ENCODE measurements at places on chromosomes 1 and 21.

- DNase-seq = no peak
Measured at GRCh38 chr21:35561116-35561515, 499.2 kb downstream of the SETD4 start.

- DNase-seq = no peak
Measured at GRCh38 chr21:14744368-14744767, 198.3 kb upstream of the SAMSN1 start.

DNA sequence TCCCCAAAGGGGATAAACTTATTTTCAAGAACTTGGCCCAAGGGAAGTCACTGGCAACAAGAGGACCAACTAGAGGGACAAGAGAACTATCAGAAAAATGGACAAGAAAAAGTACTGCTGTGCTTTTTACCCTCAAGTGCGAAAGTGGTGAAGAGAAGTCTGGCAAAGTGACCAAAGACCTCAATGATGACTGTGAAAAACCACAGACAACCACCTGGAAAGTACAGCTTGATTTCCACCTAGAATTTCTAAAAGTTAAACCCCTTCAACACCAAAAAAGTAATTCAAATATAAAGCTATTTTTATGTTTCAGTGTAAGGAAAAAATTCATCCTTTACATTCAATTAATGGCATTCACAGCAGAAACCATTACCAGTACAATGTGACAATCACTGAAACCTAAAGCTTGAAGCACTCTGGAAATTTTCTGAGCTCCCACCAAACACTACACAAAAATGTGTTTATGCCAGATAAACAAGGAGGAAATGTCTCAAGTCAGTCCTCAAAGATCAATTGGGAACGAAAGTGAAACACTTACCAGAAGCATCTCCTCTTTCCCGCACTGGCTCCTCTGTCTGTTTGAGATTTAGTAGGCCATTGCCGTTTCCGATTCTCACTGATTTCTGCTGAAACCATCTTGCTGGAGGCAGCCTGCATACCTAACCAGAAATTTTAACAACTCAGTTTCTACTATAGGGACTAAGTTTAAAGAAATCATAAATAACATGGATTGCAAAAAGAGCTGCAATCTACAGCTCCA, 8.3 kb downstream of the SDE2 start:
- no peak for DNase-seq

GRCh38 chr1:62621907-62622306, 24.6 kb downstream of the ANGPTL3 start:
- DNase-seq = no peak

- peak; percentile 9 for DNase-seq
Measured at GRCh38 chr1:211648980-211649934, 26.2 kb downstream of the NEK2 start.

DNA sequence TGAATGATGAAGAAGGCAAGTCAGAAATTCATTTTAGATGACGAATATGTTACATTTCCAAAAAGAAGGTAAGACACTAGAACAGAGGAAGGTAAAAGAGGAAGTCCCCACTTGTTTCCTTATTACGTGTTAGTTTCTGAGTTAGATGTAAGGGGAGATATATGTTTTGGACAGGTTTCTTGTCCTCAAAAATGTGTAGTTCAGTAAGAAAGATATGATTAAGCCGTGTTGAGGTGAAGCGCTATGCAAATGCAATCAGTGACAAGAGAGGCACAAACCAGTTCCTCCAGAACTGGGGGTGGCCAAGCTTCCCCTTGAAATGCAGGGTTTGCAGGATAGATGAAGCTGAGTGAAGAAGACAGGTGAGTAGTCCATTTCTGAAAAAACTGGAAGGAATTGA, 293.3 kb upstream of the RUNX1 start:
- no peak for DNase-seq

DNA sequence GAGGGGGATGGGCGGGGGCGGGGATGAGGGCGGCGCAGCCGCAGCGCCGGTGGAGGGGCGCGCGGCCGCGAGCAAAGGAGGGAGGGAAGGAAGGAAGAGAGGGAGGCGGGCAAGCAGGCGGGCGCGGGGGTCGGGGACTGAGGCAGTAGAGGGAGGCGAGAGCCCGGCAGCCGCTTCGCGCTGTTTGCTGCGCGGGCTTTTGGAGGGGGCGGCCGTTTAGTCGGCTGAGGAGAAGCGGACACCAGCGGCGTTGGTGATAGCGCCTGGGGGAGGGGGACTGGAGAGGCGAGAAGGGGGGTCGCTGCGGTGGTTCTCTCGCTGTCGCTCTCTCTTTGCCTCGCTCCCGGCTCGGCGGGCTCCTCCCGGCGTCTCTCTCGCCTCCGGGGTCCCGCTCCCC, at the start of gene HS2ST1:
HS2ST1 (plus strand) TSS at position 35 of the 397 bp plus-strand sequence.
- no peak for DNase-seq

GRCh38 chr21:43313221-43313938, 113.6 kb downstream of the SIK1 start:
- no peak for DNase-seq

- DNase-seq = no peak
Measured at GRCh38 chr1:31238612-31238985, 1.1 kb downstream of the NKAIN1 start.

DNA sequence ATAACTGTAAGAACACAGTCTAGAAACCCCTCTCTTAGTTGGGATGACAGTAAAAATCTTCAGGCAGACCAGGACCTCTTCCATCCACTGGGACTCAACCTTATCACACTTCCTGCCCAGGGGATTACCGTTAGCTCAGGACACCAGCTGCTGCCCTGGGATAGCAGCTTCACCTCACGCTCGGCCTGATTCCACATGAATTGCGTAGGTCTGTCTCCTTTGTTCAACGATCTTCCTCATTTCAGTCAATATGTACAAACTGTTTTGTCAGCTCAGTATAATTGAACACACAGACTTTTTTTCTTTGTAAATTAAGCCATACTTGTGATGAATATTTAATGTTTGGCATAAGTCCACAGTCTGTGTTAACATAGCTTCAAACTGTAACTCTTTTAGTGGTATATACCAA, 290.4 kb downstream of the GRIK1 start:
- no peak for DNase-seq

GRCh38 chr21:36608897-36609225, 90.1 kb upstream of the SIM2 start:
- DNase-seq = no peak

- DNase-seq = no peak
Measured at GRCh38 chr1:177163844-177164379, 600 bp downstream of the ASTN1 start.

DNA sequence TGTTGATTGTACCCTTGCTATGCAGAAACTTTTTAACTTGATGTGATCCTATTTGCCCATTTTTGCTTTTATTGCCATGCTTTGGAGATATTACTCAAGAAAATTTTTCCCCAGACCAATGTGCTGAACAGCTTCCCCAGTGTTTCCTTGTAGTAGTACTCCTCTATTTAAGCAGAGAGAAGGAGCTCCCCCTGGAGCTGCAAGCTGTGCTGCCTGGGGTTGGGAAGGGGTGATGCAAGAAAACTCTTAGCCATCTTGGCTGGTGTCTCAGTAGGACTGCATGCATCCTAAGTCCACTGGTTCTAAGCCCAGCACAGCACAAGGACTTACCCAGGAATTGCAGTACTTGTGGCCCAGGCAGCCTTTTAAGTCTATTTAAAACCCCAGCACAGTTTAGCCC, 121.6 kb downstream of the NTMT2 start:
- no peak for DNase-seq

DNA sequence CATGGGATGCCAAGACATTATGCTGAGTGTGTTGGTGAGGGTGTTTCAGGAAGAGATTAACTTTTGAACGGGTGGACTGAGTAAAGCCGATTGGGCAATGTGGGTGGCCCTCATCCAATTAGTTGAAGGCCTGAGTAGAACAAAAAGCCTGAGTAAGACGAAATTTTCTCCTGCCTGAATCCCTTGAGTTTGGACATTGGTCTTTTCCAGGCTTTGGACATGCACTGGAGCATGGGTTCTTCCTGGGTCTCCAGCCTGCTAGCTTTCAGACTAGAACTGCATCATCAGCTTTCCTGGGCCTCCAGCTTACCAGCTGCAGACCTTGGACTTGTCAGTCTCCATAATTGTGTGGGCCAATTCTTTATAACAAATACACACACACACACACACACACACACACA, 63.6 kb downstream of the NIBAN1 start:
- no peak for DNase-seq

DNA sequence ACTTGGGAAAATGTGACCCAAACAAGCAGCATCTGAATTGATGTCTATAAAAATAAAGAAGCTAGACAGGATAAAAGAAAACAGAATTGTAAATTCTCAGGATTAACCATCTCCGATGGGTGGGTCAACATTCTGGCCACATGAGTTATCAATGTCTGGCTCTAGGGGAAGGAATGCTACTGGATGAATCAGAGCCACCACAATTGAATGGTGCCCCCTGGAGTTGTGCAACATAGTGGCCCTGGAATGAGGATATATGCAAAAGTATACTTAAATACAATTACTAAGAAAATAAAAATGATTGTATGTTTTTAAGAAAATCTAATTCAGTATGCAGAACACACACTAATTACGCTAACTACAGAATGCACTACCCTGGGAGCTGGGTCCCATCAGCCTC, 185.6 kb downstream of the TGFBR3 start:
- DNase-seq = no peak

GRCh38 chr1:85027242-85027983, 20.9 kb downstream of the MCOLN3 start:
- DNase-seq = no peak

DNA sequence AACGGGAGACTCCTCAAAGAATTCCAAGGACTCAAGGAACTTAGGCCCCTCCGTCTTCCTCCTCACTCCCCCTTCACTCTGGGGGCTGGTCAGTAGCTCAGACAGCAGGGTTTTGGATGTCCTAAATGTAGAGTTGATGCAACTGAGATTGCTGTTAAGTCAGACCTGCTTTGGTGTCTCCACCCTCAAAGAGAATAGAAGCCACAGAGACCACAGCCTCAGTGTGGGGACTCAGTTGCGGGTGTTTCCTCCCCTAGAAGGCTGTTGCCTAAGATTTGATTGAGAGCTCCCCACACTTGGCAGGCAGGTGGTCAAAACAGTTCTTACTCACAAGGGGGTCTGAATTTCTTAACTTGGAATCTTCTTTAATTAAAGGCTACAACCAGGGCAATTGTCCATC, 7.6 kb downstream of the MAN1C1 start:
- no peak for DNase-seq

- DNase-seq = no peak
Measured at GRCh38 chr1:10796029-10796944, at the start of gene CASZ1. Gene CASZ1 (minus strand): TSS chr1:10796646. CDS start chr1:10693889, 102,757 bp downstream.

DNA sequence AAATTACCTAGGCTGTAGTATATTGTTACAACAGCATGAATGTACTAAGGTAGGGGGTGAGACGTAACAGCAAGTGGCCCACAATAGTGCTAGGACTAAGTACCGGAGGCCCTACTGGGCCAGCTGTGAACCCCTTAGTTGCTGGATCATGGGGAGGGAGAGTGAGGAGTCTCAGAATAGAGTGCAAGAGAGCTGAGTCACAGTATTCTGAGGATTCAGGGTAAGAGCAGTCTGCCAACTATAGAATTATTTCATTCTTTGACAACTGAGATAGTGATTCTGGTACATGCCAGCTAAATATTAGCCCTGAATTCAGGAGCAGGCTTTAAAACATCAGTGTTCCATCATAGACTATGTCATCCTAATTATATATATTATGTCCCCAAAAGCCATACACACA, 218.7 kb downstream of the TM2D1 start:
- no peak for DNase-seq

GRCh38 chr21:39673736-39674135, 61.0 kb downstream of the B3GALT5 start:
- no peak for DNase-seq

DNA sequence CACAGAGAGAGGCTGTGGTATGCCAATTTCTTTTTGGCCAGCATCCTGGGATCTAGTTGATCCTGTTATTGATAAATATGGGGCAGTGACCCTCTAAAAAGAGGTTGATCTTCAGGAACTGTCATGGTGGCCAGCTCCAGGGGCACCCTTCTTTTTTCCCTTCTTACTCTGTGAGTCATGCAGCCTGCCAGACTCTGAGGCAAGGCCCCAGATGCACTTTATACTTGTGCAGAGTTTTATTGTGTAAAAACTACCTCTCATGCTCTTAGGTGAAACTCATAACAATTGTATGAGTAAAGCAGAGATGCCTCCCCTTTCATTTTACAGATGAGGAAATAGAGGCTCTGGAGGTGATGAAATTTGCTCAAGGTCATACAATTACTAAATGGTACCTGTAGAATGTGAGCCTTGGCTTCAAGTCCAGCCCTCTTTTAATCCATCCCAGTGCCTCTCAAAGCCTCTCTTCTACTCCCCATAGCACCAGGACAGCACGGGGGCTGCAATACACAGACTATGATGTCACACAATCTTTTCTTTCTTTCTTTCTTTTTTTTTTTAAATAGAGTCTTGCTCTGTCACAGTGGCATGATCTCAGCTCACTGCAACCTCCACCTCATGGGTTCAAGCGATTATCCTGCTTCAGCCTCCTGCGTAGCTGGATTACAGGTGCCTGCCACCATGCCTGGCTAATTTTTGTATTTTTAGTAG, 387.8 kb downstream of the KCNH1 start:
- DNase-seq = no peak

GRCh38 chr21:46118316-46119143, 20.6 kb downstream of the COL6A2 start:
- DNase-seq = no peak

- DNase-seq = no peak
Measured at GRCh38 chr1:2382621-2383361, 8.6 kb downstream of the MORN1 start.

- peak; percentile 13 for DNase-seq
Measured at GRCh38 chr1:74504125-74504932, 8.1 kb downstream of the LRRC53 start.

DNA sequence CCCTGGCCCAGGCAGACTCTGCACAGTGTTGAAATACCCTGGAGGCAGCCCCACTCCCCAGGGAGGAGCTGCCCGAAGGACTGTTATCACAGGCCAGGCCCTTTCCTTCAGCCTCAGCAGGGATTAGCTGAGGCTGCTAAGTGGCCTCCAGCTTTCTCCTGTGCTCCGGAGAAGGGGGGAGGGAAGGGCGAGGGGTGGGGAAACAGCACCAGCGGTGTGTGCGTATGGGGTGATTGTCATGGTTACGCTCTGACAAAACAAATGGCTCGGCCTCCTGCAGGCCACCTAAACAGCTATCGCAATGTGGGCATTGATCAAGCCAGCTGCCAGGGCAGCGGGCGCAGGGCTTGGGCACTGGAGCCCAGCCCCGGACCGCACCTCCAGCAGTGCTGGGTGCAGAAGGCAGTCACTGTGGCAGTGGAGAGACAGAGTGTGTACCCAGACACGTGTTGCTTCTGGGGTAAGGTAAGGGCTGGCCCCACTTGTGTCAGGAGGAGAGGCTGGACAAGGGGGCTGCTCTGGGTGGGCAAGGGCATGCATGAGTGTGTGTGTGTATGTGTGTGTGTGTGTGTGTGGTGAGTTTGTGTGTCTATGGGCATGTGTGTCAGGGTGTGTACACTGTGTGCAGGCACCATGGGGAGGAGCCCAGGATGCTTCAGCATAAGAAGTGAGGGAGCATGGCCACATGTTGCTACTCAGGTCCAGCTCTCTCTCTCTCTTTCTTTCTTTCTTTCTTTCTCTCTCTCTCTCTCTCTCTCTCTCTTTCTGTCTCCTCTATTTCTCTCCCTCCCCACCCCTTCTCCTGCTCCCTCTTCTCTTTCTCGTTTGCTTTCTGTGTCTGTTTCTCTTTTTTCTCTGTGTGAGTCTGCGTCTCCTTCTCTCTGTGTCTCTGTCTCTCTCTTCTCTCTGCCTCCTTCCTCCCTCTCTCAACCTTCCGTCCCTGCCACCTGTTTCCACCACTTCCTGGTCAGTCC, at the start of gene VWA5B1:
VWA5B1 (plus strand) TSS at position 252 of the 974 bp plus-strand sequence. CDS start 19,727 bp downstream, outside the sequence.
- no peak for DNase-seq

All from activated T-cell treated with anti-CD3 and anti-CD28 coated beads for 24 hours (primary cell).